ENCODE measurements at places on chromosomes 2 and 18. TPM values are rescaled to one million over a fixed set of nuclear protein-coding genes. Genes with fewer than 3 reads are reported as not detected.

DNA sequence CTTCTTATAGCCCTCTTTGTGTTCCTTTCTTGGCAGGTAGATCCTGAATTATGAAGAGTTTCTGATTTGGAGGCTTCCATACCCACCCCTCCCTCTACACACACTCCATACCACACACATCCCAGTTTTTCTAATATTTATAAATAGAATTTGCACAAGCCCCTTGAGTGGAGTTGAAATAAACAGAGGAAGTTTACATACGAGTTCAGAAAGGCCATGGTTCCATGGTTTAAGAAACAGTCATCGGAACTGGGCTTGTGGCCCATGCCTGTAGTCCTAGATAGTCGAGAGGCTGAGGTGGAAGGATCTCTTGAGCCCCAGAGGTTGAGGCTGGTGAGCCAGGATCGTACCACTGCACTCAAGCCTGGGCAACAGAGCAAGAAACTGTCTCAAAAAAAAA is 62.7 kb upstream of the TANC1 start:
- H3K27ac ChIP-seq: no peak overlapping the region
- H3K4me1 ChIP-seq: no peaks in the 10 kb centered on the region
- H3K36me3 ChIP-seq: no peaks in the 10 kb centered on the region

DNA sequence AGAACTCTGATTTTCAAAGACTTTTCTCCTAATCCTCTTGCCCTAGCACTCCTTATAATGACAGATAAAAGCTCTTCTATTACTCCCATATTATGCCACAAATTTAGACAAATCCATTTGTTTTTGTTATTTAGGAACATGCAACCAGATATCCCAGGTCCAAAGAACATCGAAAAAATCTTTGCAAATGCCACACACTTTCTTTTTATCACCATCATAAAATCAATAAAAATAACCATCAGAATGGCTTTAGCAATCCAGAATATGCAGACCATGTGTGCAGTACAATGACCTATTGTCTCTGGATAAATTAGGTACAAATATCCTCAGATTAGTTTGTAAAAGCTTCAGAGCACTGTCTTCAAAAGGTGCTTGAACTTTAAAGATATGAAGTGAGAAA is 376.2 kb upstream of the TCF4 start:
- H3K4me1 ChIP-seq: no peaks in the 10 kb centered on the region
- DNase-seq: no peak
- no peak overlapping the region for H3K27ac ChIP-seq

DNA sequence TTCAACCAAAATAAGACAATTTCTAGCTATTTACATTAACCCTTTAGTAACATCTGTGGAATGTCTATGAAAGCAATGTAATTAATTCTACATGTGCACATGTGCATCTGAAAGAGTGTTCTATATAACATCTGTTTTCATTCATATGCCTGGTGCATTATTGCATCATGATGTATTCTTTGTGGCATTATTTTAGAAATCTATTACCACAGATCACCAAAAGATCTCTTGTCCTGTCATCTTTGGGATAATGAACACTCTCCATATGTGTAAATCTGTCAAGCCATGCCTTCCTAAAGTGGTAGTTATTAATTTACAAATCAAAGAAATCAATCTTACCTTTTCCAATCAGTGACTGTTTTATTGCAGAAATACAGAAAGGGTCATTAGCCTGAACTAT is 86.9 kb downstream of the TRIB2 start:
- H3K4me3 ChIP-seq: no peak overlapping the region
- no peaks in the 10 kb centered on the region for H3K27me3 ChIP-seq
- no peak overlapping the region for H3K27ac ChIP-seq
- peaks cover 3% of the 10 kb centered on the region for H3K4me1 ChIP-seq
- no peak for DNase-seq

GRCh38 chr2:9252002-9252357 is 45.4 kb downstream of the ASAP2 start:
- H3K36me3 ChIP-seq: peaks cover 8% of the 10 kb centered on the region
- no peak overlapping the region for H3K4me3 ChIP-seq
- no peak for DNase-seq
- no peak overlapping the region for H3K27ac ChIP-seq
- no peaks in the 10 kb centered on the region for H3K27me3 ChIP-seq

DNA sequence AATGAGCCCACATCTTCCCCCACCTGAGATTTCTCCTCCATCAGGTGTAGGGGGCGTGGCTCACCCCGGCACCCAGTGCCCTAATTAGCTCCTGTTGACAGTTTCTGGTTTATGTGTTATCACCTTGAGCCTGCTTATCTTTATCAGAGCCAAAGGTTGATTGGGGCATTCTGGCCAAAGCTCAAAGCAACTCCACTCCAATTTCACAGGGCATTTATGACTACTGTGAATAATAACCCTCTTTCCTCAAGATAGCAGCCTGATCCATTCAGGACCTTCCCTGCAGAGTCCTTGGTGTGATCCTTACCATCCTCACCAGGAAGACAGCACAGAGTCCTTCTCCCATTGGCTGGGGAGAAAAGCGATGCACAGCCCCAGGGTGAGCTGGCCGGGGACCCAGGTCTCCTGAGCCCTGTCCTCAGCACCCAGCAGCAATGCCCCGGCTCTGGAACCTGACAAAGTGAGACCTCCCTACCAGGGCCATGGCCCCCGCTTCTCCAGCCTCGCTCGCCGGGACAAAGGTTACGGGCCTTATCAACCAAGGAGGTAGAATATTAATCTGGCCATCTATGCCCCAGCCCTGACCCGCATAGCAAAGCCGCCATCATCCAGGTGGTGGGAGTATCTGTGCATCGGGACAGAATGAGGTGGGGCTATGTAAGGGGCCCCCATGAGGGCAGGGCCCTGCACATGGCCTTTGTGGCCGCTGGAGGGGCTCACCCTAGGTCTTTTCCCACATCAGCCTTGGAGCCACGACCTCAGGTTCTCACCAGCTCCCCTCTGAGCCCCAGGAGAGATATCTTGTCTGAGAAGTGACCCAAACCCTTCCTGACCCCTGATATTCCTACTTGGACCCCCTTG is 64.5 kb downstream of the ZFP36L2 start:
- H3K36me3 ChIP-seq: no peaks in the 10 kb centered on the region
- H3K4me3 ChIP-seq: no peak overlapping the region
- H3K4me1 ChIP-seq: no peaks in the 10 kb centered on the region
- H3K27me3 ChIP-seq: no peaks in the 10 kb centered on the region

DNA sequence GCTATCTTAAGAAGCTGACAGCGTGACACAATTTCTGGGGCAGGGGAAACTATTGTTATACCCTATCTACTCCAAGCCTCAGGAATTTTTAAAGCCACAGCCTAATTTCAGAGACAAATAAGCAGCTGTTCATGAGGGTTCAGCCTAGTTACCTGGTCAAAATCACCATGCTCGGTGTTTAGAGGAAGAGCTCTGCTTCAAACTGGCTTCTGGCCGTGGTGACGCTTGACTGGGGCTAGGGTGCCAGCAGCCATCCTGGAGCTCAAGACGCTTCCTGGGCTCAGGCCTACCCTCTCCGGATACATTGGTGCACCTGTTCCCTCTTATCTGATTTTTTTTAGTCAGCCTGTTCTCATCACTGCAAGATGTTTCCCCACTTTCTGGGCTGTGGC is 41.7 kb downstream of the FRZB start:
- H3K4me1 ChIP-seq: no peaks in the 10 kb centered on the region
- H3K36me3 ChIP-seq: no peaks in the 10 kb centered on the region
- no peaks in the 10 kb centered on the region for H3K27me3 ChIP-seq
- no peak overlapping the region for H3K4me3 ChIP-seq
- H3K27ac ChIP-seq: no peak overlapping the region
- DNase-seq: no peak

DNA sequence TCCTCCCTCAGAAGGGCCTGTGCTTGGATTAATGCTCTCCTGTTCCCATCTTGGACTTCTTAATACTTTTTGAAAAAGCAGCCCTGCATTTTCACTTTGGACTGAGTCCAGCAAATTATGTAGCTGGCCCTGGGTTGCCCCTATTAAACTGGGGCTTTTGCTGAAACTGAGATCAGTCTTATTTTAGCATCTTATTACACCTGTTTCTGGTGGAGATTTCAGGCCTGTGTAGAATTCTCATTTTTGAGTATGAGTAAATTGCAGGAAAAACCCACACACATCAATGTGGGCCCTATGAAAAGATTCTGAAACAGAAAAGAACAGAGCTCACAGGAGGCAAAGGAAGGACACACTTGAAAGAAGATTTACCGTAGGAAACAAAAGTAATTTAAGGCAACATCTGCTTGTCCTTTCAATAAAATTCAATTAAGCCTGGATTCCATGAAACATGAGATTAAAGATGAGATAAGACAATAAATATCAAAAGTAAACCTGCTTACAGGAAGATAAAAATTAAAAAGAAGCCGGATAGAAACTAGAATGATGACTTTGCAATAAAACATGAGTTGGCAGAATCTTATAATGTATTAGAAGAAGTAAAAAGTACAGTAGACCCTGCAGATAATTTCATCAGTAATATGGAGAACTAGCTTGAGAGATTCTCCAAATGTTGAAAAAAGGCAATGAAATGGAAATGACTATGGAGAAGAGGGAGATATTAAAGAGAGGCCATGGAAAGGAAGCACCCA is 90.7 kb upstream of the GCFC2 start:
- no peaks in the 10 kb centered on the region for H3K4me1 ChIP-seq
- H3K27ac ChIP-seq: no peak overlapping the region
- H3K36me3 ChIP-seq: no peaks in the 10 kb centered on the region
- H3K4me3 ChIP-seq: no peak overlapping the region

GRCh38 chr2:203535078-203535783 is at the start of gene RAPH1:
Gene RAPH1, minus strand, starts transcription at chr2:203535301. Its CDS starts 39,948 bp downstream, at chr2:203495353.
- H3K36me3 ChIP-seq: peaks cover 14% of the 10 kb centered on the region
- H3K27ac ChIP-seq: peak within 1 kb of the TSS; percentile 3
- H3K4me3 ChIP-seq: peak within 1 kb of the TSS; percentile 92

DNA sequence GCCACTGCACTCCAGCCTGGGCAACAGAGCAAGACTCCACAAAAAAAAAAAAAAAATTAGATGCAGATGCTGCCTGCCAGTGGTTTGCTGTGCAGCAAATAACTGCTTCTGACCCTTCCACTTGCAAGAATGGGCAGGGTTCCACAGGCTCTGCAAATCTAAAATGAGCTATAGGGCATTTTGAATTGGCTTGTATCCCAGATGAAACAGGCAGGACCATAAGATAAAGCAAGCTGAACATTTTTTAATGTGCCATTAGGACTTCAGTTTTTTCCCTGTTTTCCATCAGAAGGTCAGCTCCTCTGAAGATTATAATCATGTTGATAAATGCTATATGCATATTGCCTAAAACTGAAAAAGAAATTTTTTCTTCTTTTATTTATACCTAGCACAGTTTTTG is 15.7 kb upstream of the FZD7 start:
- DNase-seq: no peak
- no peaks in the 10 kb centered on the region for H3K36me3 ChIP-seq
- H3K27ac ChIP-seq: no peak overlapping the region
- H3K4me1 ChIP-seq: peaks cover 3% of the 10 kb centered on the region
- no peaks in the 10 kb centered on the region for H3K27me3 ChIP-seq

- H3K4me1 ChIP-seq: no peaks in the 10 kb centered on the region
- no peaks in the 10 kb centered on the region for H3K27me3 ChIP-seq
- no peak overlapping the region for H3K4me3 ChIP-seq
- H3K27ac ChIP-seq: no peak overlapping the region
- DNase-seq: no peak
These were observed 136.7 kb downstream of the DDX1 start for GRCh38 chr2:15728245-15728938.

DNA sequence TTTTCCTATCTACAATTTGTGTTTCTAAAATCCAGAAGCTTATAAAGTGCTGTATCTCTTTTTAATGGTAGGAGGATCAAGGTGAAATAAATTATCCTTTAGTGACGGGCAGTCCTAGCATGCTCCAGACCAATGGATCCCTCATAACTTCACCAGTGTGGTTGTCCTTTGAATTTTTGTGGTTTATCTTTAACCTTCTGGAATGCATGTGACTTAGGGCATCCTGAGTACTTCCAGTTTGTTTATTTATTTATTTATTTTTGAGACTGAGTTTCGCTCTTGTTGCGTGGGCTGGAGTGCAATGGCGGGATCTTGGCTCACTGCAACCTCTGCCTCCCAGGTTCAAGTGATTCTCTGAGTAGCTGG is 40.4 kb downstream of the NUP35 start:
- H3K36me3 ChIP-seq: peaks cover 71% of the 10 kb centered on the region
- no peak for DNase-seq
- H3K4me1 ChIP-seq: no peaks in the 10 kb centered on the region
- no peak overlapping the region for H3K4me3 ChIP-seq
- no peaks in the 10 kb centered on the region for H3K27me3 ChIP-seq

- H3K27me3 ChIP-seq: no peaks in the 10 kb centered on the region
- no peak overlapping the region for H3K27ac ChIP-seq
- no peak overlapping the region for H3K4me3 ChIP-seq
- H3K36me3 ChIP-seq: peaks cover 62% of the 10 kb centered on the region
- H3K4me1 ChIP-seq: no peaks in the 10 kb centered on the region
These were observed 27.5 kb upstream of the IL1B start for GRCh38 chr2:112864072-112864471.

DNA sequence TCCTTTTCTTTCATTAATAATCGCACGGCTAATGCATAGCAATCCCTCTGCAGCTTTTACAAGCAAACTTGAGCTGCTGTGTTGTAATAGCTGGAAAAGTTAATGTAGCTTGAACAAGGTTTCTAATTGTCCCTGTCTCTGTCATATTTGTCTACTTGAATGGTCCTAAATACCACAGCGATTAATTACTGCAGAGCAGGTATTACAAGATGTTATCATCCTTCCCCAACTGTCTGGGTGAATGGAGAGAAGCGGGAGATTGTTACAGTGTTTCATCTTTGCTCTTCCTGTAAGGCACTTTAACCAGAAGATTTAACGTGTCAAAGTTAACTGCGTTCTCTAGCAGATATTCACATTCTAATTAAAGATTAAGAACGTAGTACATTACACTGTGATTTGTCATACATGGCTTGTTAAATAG is 422.2 kb upstream of the POU3F3 start:
- H3K4me1 ChIP-seq: peaks cover 4% of the 10 kb centered on the region
- H3K4me3 ChIP-seq: no peak overlapping the region
- H3K27ac ChIP-seq: no peak overlapping the region

The FBXO11 gene
- 66.1 TPM for total RNA-seq

The MRO gene
- total RNA-seq: 0.57 TPM

The CNTNAP5 gene
- 0.39 TPM for total RNA-seq

The NYAP2 gene
- total RNA-seq: not detected
